NCI-H1092 treated with DMSO at 0.1 percent for 48 hours (cell line): ENCODE measurements at places on chromosomes 2 and 18.

- DNase-seq = no peak
Measured at GRCh38 chr2:165192729-165193128, 11.1 kb downstream of the SCN3A start.

- no peak for DNase-seq
Measured at GRCh38 chr2:98029718-98030222, 34.0 kb upstream of the TMEM131 start.

GRCh38 chr2:209609531-209609930 lies 162.1 kb upstream of the UNC80 start:
- DNase-seq = no peak

GRCh38 chr2:46865181-46865970 lies 50.2 kb downstream of the MCFD2 start:
- no peak for DNase-seq
